Tibial nerve (tissue), 4 donors: ENCODE measurements at places on chromosomes 2 and 18.

DNA sequence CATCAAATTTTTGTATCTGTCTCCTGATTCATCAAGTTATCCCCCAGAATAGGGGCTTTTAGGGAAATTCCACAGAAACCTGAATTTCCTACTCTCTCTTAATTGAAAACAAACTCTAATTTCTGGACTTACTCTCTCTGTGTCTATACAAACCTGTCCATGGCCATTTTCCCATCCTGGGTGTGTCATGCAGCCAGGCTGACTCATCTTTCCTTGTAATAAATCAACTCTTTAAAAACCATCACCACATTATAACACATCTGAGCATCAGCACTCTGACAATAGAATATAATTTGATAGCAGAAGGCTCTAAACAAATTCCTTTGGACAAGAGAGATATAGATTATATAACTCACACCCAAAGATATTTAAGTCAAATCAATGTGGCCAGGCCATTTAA is 610.2 kb downstream of the DCC start:
- no peak overlapping the region for H3K4me3 ChIP-seq
- H3K4me1 ChIP-seq: no peaks in the 10 kb centered on the region
- no peak for DNase-seq
- no peaks in the 10 kb centered on the region for H3K36me3 ChIP-seq

DNA sequence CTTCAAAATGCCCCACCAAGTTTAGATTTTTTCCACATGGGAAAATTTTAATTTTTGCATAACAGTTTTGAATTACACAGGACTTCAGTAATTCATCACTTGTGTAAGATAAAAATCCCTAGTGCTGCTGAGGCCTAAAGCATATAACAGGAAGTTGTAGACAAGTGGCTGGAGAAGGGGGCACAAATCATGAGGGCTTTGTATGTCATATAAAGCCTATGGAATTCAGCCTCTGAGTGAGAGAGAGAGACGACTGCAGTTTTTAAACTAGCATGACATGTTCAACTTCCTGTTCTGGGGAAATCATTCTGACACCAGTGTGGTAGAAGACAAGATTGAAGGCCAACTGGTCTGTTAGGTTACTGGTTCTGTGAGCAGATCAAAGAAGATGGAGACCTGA is 187.3 kb upstream of the CHST9 start:
- no peaks in the 10 kb centered on the region for H3K36me3 ChIP-seq
- H3K4me1 ChIP-seq: no peaks in the 10 kb centered on the region
- H3K27ac ChIP-seq: no peak overlapping the region
- H3K27me3 ChIP-seq: no peaks in the 10 kb centered on the region
- DNase-seq: no peak
- no peak overlapping the region for H3K4me3 ChIP-seq

DNA sequence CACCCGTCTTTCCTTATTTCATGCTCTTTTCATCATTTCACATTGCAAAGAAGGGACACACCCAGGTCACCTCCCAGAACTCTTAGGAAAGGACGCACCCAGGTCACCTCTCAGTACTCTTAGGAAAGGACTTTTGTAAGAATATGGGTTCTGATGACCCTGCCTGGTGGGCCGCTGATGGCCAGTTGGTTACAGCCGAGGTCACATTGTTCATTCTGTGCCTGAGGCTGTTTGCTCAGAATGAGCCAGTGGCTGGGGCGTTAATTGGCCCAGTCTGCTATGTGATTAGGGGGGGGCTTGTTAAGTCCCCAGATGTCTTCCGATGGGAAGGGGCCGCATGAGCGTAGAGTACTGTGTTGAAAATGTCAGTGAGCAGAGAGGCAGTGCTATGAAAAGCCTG is 9.4 kb downstream of the MLPH start:
- H3K4me1 ChIP-seq: no peaks in the 10 kb centered on the region
- DNase-seq: no peak
- H3K27me3 ChIP-seq: peaks cover 11% of the 10 kb centered on the region
- no peak overlapping the region for H3K4me3 ChIP-seq

- DNase-seq: no peak
- H3K27me3 ChIP-seq: no peaks in the 10 kb centered on the region
Measured at GRCh38 chr18:51527826-51528225, 330.3 kb upstream of the MEX3C start.

DNA sequence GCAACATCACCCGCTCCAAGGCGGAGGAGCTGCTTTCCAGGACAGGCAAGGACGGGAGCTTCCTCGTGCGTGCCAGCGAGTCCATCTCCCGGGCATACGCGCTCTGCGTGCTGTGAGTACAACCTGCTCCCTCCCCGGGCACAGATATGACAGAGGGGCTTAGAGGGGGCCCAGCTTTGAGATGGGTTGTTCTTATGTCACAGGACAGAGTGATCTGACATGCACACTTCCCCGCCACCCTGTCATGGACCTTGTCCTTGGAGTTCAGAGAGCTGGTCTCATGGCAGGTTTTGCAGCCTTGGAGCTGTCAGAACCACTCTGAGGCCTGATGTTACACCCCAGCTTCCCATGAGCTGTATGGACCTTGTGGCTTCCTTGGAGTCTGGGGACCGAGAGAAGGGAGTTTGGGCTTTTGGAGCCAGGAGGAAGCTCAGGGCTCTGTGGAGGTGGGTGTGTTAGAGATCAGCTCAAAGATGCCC is 398 bp downstream of the INPP5D start:
- DNase-seq: no peak
- H3K27ac ChIP-seq: peak overlapping the region; percentile 84
- peak overlapping the region; percentile 53 for H3K4me3 ChIP-seq
- no peaks in the 10 kb centered on the region for H3K4me1 ChIP-seq
- H3K27me3 ChIP-seq: no peaks in the 10 kb centered on the region

DNA sequence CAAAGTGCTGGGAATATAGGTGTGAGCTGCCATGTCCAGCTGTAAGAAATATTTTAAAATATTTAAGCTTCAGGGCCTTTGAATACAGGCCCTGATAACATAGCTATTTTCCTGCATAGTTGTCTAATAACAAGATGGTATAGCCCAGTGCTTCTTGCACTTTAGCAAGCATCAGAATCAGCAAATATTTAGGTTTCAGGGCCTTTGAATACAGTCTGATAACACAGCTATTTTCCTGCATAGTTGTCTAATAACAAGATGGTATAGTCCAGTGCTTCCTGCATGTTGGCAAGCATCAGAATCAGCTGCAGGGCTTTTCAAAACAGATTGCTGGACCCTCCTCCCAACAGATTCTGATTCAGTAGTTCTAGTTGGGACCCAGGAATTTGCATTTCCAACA is 5.6 kb downstream of the GEMIN6 start:
- H3K4me1 ChIP-seq: no peaks in the 10 kb centered on the region
- peaks cover 36% of the 10 kb centered on the region for H3K36me3 ChIP-seq
- no peak overlapping the region for H3K4me3 ChIP-seq
- no peaks in the 10 kb centered on the region for H3K27me3 ChIP-seq

DNA sequence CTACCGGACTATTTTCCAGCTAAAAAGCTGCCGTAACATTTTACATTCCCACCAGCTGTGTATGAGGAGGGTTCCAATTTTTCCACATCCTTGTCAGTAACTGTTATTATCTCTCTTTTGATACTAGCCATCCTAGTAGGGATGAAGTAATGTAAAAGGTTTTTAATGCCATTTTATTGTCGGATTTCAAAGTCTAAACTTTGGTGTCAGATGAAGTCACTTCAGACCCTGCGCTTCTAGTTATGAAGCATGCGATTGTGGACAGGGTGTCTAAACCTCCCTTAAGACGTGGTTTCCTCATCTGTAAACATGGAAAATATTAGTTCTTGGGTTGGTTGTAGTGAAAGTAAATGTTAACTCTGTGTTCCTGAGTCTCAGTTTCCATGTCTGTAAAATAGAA is 4.7 kb downstream of the DGKD start:
- H3K27ac ChIP-seq: no peak overlapping the region
- DNase-seq: no peak
- no peak overlapping the region for H3K4me3 ChIP-seq
- peaks cover 6% of the 10 kb centered on the region for H3K36me3 ChIP-seq
- no peaks in the 10 kb centered on the region for H3K4me1 ChIP-seq

DNA sequence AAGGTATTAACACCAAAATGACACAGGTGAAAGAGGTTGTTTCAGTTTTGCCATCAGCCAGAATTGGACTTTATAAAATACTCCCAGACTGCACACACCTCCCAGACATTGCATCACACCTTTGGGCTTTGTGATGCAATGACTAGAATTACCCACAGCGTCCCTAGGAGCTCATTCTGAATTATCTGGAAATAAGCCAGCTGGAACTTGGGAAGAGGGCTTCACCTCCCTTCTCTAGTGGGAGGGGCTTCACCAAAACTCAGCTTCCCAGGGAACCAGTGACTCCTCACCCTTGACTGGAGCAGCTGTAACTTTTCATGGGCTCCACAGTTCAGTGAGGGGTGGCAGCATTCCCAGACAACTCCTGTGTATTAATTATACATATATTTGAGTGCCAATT is 83.1 kb upstream of the BZW1 start:
- no peak overlapping the region for H3K27ac ChIP-seq
- no peak for DNase-seq
- no peaks in the 10 kb centered on the region for H3K36me3 ChIP-seq
- H3K4me1 ChIP-seq: no peaks in the 10 kb centered on the region
- no peaks in the 10 kb centered on the region for H3K27me3 ChIP-seq
- H3K4me3 ChIP-seq: no peak overlapping the region

GRCh38 chr2:20682167-20682920 is 15.4 kb downstream of the GDF7 start:
- no peak overlapping the region for H3K27ac ChIP-seq
- no peak for DNase-seq
- no peaks in the 10 kb centered on the region for H3K27me3 ChIP-seq
